ENCODE measurements at places on chromosomes 6 and 20. TPM values are rescaled to one million over a fixed set of nuclear protein-coding genes. Genes with fewer than 3 reads are reported as not detected.

DNA sequence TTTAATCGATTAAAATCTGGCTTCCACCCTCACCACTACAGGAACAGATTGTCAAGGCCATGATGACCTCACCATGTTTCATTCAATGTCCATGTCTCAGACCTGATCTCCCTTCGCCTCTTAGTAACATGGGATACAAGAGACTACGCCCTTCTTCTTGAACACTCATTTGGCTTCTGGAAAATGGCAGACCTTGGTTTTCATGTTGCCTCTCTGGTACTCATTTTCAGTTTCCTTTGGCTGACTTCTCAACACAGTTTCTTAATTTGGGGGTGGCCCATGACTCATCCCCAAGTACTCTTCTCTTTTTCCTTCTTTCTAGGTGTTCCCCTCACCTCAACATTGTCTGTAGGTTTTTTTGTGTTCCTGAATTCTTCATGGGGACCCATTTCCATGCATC, 22.7 kb downstream of the TMX4 start:
- DNase-seq, result no peak

GGTLC1 gene
- polyA plus RNA-seq, result not detected

- no peak for DNase-seq
Observed at GRCh38 chr6:141736104-141736503, 396.6 kb upstream of the GJE1 start.

DNA sequence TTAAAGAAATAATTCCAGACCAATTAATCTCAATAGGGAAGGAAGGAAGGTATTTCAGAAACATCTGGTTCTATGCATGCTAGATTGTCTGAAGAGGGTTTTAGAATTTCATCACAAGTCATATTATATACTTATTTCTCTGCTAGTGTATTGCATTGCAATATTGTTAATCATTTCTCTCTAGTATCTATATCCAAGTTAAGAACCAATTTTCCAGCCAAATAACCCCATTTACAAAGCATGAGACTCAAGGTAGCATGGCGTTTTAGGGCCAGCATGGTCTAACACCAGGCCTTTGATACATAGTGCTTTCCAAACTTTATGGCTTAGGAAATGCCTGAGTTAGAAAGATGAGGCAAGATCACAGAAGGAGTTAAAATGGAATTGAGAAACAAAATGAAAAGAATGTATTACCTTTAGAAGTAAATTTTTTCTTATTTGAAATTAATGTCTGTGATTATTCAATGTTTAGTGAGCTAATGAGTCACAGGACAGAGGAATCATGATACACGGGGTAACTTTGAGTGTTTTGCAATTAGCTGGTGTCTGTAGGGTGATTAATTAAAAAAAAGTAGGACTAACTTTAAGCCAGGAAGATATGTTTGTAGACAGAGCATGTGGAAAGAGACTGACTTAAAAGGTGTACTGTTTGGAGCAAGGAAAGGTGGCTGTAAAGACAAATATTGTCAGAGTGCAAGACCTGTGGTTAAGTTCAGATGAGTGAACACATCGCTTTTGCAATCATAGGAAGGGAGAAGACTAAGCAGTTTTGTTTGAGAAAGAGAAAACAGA, 1006.2 kb upstream of the CITED2 start:
- no peak for DNase-seq

DNA sequence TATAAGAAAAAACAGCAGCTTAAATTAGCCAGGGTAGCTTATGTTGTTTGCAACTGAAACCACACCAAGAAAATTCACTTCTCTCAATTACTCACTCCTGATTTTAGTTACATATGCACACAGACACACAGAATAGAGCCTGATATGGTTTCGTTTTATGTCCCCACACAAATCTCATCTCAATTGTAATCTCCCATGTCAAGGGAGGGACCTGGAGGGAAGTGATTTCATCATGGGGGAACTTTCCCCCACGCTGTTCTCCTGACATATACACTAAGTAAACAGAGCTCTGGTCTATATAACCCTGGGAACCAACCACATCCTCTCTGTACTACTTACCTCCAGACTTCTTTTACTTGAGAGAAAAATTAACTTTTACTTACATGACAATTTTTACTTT, 9.8 kb downstream of the OR12D1 start:
- DNase-seq, result no peak

- no peak for DNase-seq
Observed at GRCh38 chr6:26657256-26657655, 2.3 kb downstream of the ZNF322 start.

ZNF391 gene
- polyA plus RNA-seq, result 0.61 TPM
